ENCODE measurements at places on chromosomes 7 and 10.

- no peak for DNase-seq
These were observed 106.7 kb downstream of the WDFY4 start for GRCh38 chr10:48791267-48791928.

DNA sequence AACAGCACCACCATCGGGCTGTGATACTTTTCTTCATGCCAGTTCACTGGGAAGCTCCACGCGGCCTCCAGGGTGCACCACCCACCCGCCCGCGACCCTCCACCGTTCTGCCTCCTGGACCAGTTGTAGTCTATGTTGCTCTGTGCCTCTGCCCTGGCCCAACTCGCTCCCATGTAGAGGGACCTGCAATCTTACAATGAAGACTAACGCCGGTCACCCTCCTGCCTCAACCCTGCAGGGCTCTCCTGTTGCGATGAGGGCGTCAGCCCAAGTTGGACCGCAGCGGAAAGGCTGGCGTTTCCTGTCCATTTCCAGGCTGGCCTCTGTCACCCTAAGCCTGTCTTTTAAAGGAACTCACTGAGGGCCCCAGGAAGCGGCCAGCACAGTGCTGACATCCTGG is 34.9 kb downstream of the IL15RA start:
- DNase-seq, result no peak

DNA sequence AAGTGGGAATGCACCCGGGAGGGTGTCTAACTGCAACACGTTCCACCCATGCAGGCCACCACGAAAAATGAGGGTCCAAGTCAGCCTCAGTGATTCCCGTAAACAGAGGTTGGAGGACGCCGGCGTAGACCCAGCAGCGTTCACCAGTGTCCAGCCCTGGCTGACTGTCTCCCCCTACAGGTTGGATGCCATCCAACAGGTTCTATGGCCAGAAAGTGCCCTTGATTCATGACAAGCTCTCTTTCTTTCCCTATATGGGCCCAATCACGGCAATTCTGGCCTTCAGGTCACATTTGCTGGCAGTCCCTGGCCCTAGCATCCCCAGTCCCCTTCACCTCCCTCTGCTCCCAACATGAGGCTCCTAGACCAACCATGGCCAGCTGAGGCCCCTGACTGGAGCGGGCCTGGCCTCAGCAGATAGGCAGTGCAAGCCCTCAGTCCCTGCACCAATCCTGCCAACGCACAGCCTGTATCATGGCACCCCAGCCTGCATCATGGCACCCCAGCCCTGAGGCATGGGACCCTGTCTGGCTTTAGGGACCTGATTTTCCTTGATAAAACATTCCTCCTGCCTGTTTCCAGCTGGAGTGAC is 227.4 kb downstream of the GRID1 start:
- DNase-seq, result peak; percentile 12

- DNase-seq, result no peak
These were observed 182.2 kb downstream of the POLR1F start for GRCh38 chr7:19526639-19527038.

GRCh38 chr7:25026156-25026555 is 46.2 kb upstream of the OSBPL3 start:
- DNase-seq, result no peak

DNA sequence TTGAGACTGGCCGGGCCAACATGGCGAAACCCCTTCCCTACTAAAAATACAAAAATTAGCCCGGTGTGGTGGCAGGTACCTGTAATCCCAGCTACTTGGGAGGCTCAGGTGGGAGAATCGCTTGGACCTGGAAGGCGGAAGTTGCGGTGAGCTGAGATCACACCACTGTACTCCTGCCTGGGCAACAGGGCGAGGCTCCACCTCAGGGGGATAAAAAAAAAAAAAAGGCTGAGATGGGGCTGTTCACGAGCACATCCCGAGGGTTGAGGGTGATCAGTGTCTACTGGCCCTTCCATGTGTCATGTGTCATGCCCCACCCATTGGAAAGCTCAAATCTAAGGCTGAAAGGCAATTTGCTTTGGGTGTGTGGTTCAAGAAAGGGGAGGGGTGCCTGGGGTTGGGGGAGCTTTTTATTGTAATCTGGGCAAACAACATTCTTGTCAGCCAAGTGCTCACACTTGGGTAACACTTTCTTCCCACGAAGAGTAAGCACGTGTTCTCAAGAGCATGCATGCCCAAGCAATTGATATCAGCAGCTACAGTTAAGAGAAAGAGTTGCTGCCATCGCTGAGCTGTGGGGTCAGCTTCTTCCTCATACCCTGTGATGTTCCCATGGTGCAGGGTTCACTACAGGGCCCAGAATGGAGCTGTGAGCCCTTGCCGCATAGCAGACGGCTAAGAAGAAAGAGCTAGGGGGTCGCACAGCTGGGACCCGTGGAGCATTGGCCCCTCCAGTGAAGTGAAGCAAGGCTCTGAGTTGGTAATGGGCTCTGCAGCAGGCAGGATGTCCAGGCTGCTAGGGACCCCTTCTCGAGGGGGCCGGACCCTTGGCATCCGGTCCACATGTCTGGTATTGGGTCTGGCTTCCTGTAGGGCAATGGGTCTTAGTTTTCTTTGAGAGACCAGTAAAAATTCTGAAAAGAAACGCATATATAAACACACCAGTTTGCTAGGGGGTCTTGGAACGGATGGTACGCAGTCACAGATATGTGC is 9.9 kb upstream of the ACSL5 start:
- no peak for DNase-seq

GRCh38 chr7:12133865-12134264 is 77.2 kb upstream of the TMEM106B start:
- DNase-seq, result no peak

GRCh38 chr7:44348851-44349781 is 23.7 kb upstream of the CAMK2B start:
- no peak for DNase-seq

DNA sequence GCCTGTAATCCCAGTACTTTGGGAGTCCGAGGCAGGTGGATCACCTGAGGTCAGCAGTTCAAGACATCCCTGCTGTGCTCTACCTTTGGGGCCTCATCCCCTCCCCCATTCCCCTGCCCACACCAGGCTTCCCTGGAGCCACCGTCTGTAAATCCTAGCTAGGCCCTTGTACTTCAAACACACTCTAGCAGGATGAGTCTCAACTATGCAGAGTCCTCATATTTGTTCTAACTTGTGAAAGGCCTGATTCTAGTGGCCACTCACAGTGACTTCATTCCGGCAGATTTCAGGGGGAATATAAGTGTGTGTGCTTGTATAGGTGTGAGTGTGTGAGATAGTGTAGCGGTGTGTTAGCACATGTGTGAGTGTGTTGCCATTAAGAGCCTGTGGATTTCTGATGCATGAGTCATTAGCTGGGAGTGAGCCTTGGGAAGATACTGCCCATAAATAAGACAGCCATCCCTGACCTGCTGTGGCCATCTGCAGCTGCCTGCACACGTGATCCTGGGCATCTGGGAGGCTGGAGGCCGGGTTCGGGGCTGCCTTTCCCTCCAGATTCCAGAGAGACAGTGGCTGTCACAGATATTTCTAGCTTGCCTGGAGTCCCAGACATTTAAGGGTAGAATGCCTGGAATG is 1.7 kb upstream of the NEURL1 start:
- DNase-seq, result peak; percentile 97

- no peak for DNase-seq
These were observed 210.1 kb upstream of the STK17A start for GRCh38 chr7:43372676-43373355.

DNA sequence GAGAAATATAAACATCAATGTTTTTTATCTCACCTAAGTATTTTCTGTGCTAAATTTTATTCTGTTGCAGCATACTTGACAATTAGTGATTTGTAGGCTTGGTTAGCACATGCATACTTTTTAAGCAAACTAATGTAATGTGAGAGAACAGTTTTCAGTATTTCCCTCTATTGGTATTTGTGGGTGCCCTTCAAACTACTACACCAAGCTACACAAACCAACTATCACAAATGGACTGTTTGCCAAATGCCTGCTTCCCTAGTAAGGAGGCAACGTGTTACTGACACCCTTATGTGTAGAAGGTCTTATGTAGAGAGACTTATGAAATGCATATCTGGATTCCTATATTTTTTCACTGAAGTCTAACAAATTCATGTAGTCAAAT is 98.4 kb upstream of the FZD1 start:
- no peak for DNase-seq

GRCh38 chr7:42986781-42987248 is 54.6 kb downstream of the MRPL32 start:
- no peak for DNase-seq

GRCh38 chr7:69575651-69576050 is 22.6 kb upstream of the AUTS2 start:
- no peak for DNase-seq

DNA sequence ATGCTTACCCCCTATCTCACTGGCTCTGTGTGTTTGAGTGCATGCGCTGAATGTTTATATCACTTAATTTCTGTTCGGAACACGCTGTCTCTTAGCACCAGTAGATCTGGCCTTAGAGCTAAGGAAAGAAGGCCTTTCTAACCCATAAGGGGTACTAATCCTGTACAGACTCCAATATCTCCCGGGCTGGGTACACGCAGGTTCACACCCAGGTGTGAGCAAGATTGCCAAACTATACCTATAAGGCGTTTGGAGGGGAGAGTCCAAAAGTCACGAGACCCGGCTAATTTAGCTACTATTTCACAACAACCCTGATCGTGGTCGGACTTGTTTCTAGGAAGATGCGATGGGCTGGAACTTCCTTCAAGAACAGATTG is 727 bp upstream of the PDSS1 start:
- no peak for DNase-seq

DNA sequence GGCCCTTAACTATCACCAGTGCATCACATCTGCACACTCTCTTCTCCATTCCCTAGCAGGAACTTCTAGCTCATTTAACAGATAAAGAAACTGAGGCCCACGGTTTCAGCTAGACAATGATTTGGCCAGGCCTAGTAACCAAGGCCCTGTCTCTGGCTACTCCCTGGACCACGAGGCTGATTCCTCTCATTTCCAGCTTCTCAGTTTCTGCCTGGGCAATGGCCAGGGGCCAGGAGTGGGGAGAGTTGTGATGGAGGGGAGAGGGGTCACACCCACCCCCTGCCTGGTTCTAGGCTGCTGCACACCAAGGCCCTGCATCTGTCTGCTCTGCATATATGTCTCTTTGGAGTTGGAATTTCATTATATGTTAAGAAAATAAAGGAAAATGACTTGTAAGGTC is 13.5 kb downstream of the AQP1 start:
- DNase-seq, result no peak

DNA sequence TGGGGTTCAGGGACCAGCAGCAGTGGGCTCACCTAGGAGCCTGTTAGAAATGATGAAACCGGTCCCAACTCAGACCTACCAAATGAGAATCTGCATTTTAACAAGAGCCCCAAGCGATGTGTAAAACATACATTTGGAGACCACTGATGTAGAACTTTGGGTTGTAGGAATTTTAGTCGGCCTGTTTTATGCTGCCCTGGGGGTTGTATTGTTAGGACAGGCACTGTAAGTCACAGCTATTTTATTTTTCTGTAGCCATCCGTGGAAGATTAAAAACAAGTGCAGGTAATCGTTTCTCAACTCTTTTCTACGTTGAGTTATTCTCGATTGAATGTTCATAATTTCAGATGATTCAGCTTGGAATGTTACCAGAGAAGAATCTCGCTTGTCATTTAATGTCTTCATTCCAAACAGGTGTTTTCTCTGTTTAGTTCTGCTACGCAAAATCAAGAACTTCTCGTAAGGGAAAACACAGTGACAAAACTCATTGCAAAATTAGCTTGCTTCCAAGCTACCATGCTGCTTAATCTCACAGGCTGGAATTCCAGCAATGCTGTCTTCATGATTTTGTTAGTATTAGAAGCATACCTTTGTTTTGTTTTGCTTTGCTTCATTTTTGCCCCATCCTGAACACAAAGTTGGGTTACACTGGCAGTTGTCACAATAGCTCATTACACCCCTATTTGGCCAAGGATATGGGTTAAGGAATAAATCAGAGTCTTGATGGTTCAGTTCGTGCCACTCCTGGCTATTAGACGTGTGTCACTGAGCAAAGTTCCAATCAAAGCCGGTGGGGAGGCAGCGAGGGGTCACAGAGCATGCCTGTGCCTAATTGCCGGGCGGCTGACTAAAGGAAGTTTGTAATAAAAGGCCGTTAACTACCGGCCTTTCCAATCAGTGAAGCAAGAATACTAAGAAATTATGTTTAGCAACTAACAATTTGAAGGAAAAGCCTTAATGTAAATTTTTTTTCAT is 676.9 kb downstream of the GATA3 start:
- DNase-seq, result no peak

GRCh38 chr7:20861468-20861867 is 74.8 kb upstream of the SP8 start:
- DNase-seq, result no peak

DNA sequence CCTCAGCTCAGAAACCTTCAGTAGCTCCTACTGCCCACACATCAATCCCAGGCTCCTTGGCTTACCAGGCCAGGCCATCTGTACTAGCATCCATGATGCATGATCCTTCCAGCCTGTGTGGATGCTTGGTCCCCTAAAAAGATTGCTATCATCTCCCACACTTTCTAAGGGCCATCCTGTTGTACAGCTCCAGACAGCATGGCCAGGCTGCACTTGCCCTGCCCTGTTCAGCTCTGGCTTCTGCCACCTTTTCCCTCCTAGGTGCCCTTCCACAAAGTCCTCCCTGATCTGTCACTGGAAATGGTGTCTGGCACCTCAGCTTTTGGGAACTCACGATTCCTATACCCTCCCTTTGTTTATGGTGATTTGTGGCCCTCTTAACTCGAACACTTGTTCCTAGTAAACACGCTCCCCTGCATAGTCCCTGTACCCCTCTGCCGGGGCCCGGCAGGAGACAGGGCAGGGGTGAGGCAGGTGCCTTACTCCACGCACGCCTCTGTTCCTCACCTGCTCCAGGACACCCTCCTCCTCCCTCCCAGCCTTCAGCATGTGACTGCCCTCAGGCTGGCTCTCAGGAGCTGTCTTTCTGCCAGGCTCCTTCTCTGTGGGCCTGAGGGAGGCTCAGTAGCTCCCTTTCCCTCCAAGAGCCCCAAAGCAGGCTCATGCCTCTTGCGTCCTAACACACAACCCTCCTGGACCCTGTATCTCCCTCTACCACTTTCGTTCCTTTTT is 71.8 kb downstream of the CDH23 start:
- no peak for DNase-seq

DNA sequence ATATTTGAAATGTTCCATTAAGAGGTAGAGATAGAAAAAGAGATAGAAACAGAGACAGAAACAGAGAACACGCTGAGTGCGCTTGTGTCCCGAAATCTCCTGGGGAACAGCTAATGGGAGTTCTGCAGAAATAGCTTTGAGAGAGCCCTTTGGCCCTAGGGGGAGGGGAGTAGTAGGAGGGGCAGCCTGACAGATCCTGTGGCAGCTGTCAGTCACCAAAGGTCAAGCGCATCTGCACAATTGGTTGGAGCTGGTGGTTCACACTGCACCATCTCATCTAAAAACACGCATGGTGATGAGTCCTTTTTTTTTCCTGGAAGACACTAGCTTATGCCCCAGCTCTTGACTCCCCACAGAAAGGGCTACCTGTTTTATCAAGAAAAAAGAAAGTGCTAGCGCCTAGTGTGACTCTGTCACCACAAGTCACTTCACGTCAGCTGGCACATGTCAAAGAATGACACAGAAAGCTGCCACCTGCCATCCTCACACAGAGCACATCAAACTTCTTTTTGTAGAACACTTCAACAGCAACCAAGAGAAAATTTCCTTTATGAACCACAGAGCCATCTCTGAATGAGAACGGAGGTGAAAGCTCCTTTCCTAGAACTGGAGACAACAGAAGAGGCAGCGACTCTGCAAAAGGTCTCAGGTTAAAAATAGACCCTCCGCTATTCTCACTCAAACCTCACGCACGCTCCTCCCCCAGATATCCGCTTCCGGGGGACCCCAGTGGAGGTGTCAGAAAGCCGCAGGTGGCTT is 125.7 kb downstream of the GFRA1 start:
- no peak for DNase-seq

- DNase-seq, result no peak
These were observed 36.4 kb upstream of the DNAJB6 start for GRCh38 chr7:157300369-157300825.

Measured in HTR-8/SVneo (cell line).